ENCODE measurements at places on chromosomes 4 and X.

DNA sequence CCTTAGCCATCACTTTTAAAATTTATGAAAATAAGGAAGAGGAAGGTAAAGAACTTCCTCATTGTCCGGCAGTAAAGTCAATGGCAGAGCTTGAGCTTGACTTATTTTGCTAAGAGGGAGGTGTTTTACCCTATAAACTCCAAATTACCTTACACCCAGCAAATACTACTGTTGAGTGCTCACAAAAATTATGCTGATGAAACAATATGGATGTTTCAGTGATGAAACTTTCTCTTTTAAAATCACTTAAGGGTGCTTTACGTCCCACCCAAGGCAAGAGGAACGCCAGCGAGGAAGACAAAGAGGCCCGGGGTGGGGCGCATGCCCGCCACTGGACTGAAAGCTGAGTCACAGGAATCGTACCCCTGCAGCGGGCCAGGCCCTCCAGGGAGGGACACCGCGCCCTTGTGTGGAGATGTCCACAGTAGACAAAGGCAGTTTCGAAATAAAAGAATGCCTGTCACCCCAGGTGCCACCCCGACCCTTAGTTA lies 560 bp upstream of the TMSB4X start:
- DNase-seq, result peak; percentile 44

GRCh38 chr4:110172972-110173371 lies 25.4 kb downstream of the ELOVL6 start:
- no peak for DNase-seq

- no peak for DNase-seq
Measured at GRCh38 chr4:80207172-80207583, 9.9 kb downstream of the PRDM8 start.

DNA sequence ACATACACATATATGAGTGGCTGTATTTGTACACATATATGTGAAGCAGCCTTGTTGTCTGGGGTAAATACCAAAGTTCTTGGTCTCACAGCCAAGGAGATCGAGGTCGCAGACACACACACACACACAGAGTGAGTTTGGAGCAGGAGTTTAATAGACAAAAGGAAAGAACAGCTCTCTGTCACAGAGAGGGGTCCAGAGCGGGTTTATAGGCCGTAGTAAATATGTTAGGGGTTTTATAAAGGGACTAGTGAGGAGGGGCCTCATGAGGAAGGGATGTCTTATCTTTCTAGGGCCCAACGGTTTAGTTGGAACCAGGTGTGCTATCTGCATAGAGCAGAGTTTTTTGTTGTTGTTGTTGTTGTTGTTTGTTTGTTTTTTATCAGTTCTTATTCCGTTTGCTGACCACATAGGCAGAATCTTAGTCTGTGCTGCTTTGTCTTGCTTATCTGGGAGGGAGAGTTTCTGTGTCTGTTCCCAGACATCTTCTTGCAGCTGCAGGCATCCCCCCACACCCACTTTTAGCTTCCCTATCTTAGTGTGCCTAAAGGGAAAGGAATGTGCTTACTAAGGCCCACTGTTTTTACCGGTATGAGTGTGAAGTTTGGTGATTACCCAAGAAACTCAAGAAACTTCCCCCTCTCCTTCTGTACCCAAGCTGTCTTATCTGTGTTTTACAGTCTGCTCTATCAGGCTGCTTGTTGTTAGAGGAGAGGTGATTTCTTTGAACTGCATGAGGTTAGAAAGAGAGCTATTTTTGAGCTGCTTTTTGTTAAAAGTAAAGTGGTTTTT lies 91.9 kb downstream of the TENT5D start:
- DNase-seq, result no peak

GRCh38 chr4:87092389-87093141 lies 127.9 kb downstream of the KLHL8 start:
- DNase-seq, result no peak

DNA sequence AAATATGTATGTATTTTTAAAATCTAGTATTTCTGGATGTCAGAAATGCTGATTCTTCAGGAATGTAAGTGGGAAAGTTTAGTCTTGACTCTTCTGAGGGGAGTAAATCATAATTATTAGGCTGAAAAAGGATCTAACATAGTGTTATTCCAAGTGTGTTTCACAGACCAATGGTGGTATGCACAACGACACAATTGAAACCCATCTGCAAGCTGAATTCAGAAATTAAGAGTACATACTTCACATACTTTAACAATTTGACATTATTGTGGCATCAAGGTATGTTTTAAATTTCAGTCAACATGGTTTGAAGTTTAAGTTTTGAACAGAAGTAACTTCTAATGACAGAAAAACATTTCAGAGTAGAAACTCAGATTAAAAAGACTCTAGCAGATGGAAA lies 236.7 kb downstream of the SLC7A11 start:
- no peak for DNase-seq

DNA sequence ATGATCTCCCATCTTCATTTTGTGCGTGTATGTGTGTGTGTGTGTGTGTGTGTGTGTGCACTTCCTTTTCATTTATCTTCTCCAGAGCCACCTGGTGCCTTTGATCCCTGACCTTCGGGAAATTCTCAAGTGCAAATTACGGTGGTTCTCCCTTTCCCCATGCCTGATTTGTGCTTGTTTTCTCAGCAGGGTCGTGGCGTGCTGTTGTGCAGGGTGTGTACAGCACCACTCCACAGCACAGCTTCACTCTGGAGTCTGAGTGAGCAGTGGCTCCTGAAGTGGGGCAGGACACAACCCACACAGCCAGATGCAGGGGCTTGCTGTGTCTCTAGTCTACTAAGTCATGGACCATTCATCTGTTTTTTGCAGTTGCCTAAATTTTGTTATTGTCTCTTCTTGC lies 114.2 kb upstream of the TBC1D9 start:
- no peak for DNase-seq

DNA sequence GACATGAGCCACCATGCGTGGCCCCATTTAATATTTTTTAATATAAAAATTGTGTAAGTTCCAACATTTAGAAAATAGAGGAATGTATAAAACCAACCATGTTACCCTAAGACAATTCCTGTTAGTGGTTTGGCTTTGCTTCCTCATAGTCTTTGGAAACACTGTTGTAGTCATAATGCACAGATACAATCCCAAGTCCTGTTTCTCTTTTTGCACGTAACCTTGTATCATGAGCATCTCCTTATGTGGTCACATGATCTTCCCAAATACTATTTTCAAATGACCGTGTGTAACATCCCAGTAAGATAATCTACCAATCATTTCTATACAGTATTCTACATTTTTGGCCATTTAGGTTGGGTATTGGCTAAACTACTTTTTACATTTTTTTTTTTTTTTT lies 13.9 kb upstream of the RHOH start:
- DNase-seq, result no peak
